ENCODE measurements at places on chromosomes 16 and 17.
A peak's percentile ranks its signal among the peaks of the same experiment; 100 is the strongest.

DNA sequence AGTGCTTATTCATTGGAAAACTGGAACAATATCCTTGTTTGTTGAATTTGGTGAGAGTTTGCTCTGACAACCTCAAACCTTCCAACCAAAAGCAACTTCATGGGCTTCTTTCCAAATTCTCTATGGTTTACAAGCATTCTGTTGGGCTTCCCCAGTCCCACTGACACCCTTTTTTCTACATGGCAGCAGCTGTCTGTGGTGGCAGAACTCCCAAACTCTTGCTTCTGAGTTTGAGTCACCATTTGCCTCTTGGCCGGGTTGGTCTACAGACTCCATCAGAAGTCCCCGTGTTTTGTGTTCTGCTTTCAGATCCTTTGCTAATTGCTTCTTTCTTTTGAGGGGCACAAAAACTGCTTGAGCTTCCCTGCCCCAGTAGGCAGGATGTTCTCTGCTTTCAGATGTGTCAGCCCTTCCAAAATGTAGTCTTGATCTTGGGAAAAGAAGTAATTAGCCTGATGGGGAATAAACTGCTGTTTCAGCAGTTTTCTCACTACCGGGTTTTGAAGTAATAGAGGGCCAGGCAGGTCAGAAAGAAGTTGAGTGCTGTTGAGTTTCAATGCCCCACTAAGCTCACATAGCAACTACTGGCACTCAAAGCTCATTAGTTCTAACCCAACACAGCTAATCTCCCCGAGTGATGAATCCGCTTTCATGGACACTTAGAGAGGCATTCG, 80.7 kb downstream of the HS3ST3A1 start:
- no peak for DNase-seq

DNA sequence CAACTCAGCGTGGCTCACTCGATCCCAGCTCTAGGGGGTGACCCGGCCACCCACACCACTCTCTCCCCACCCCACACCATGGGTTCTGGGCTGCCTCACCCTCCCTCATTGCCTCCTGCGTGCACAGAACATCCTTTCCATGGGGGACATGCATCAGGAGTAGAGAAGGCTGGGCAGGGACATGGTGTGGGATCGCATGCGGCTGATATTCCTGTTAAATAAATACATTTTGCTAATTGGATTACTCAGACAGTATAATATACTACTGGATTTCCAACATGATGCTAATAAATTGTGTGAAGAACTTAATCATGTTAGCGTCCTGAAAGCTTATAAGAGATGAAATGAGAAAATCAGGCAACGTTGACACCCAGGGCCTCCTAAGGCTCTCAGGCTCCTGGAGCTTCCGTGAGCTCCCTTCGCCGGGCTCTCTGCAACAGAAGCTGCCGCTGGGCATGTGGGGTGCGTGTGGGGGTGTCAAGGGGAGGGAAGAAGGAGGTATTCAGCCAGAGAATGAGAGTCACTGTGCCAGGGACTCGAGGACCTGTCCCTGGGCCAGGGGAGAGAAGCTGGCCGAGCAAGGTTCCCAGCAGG, 173.1 kb upstream of the TNRC6C start:
- DNase-seq = no peak

DNA sequence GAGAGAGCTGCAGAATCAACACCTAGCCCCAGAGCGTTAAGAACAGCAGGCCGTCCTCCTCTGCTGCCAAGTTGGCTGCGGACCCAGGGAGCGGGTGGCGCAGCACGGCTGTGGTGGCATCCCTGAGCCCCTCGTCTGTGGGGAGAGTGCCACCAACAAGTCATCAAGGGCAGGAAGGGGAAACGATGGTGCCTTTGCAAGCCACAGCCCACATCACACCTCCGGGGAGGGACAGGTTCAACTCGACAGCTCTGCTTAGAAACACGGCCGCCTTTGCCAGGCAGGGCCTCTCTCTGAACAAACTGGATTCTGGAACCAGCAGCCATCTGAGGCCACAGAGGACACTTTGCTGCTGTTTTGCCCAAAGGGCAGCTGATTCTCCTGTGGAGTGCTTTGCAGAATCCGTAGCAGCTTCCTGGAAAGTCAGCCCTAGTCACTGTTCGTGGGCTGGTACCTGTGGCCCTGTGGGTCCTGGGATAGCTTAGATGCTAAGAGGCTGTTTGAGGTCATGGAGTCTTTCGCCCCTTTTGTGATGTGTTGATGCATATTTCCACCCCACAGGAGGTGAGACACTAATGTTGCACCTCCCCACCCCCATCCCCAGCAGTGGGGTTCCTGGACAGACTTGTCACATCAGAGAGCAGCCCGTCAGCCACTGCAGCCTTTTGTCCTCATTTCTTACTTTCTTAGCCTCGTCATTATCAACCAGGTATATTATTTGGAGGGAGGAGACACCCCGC, 270.6 kb downstream of the CPPED1 start:
- DNase-seq = no peak

DNA sequence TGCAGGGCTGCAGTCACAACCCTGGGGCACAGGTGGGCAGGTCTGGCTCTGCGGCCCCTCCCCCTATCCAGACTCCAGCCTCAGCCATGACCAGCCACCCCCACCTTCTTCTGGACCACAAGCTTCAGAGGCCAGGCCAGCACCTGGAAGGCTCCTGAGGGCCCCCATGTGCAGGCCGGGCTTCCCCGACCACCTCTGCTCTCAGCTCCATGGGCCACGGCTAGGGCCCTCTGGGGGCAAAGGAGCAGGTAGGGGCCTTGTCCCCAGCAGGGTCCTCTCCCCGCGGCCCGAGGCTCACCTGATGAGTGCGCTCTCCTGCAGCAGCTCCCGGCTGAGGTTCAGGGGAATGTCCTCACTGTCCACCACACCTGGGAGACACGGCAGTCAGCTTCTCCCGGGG, 16.9 kb downstream of the DNASE1 start:
- peak; percentile 71 for DNase-seq

GRCh38 chr17:6749519-6749918, 6.3 kb upstream of the XAF1 start:
- DNase-seq = no peak

- DNase-seq = no peak
Observed at GRCh38 chr16:30065943-30066760, 592 bp downstream of the ALDOA start.

DNA sequence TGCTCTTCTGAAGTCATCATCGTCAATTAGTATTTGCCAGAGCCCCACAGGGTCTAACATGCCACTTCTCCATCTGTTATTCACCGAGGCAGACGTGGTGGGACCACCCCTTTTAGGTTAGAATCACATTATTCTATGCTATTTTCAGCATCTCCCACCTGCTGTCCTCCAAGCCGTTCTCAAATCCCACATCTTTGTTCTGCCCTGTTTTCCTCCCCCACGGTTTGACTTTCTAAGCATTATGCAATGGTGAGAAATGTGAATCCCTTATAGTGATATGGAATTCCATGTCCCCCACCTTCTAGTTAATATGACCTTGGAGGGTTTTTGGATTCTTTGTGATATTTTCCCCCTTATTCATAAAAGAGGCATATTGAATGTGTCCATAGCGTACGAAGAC, 634.1 kb upstream of the RBFOX1 start:
- no peak for DNase-seq

- DNase-seq = no peak
Observed at GRCh38 chr17:13154398-13154797, 136.6 kb upstream of the ELAC2 start.

GRCh38 chr17:49595328-49595727, 19.7 kb downstream of the NXPH3 start:
- DNase-seq = no peak

GRCh38 chr17:47276444-47276843, 22.8 kb downstream of the ITGB3 start:
- DNase-seq = no peak

DNA sequence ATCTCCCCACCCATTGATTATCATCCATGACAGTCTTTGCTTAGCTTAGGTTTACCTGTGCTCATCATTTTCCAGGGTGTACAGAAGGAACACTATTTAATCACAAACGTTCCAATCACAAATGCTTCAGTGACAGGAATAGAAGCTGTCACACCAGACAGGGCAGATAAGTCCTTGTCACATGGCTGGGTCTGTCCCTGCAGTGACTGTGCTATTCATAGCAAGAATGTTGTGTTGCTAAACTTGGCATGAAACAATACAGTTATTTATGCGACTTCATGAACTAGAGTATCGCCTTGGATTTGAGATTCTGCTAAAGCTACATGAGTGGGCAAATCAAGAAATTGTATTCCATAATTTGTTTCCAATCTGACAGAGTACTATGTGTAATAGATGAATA, 108.4 kb downstream of the CDH13 start:
- no peak for DNase-seq

DNA sequence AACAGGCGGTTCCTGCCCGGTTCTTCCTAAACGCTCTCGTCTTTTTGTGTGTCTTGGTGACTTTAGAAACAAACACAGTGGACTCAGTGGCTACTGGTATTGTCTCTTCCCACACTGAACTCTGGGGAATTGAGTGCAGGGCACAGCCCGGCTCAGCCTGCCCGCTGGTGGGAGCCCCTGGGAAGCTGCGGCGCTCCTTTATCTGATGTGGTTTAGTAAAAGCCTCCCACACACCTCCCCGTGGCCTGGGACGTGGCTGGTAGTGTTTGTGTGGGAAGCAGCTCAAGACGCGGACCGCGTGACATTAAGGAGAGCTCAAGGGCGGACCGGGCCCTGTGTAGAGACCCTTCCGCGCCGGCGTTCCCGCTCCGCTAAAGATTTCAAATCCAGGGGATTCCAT, 55.4 kb upstream of the PVALEF start:
- no peak for DNase-seq

DNA sequence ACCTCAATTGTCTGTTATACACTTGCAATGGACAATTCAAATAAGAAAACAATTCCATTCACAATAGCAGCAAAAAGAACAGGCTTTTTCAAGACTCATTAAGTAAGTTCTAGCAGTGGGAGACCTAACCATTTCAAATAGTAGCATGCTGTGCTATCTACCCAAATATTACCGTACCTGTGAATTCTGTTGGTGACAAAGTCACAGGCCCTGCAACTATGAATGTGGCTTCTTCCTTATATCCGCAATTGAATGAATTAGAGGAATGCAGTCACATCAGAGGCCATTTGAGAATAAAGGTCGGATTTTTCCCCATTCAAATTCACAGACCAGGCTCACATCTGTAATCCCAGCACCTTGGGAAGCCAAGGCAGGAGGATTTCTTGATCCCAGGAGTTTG, 800 bp upstream of the NME4 start:
- DNase-seq = no peak

- DNase-seq = no peak
Observed at GRCh38 chr17:75265614-75266315, 4.1 kb downstream of the MRPS7 start.

- no peak for DNase-seq
Observed at GRCh38 chr17:72244956-72245355, 124.1 kb downstream of the SOX9 start.

DNA sequence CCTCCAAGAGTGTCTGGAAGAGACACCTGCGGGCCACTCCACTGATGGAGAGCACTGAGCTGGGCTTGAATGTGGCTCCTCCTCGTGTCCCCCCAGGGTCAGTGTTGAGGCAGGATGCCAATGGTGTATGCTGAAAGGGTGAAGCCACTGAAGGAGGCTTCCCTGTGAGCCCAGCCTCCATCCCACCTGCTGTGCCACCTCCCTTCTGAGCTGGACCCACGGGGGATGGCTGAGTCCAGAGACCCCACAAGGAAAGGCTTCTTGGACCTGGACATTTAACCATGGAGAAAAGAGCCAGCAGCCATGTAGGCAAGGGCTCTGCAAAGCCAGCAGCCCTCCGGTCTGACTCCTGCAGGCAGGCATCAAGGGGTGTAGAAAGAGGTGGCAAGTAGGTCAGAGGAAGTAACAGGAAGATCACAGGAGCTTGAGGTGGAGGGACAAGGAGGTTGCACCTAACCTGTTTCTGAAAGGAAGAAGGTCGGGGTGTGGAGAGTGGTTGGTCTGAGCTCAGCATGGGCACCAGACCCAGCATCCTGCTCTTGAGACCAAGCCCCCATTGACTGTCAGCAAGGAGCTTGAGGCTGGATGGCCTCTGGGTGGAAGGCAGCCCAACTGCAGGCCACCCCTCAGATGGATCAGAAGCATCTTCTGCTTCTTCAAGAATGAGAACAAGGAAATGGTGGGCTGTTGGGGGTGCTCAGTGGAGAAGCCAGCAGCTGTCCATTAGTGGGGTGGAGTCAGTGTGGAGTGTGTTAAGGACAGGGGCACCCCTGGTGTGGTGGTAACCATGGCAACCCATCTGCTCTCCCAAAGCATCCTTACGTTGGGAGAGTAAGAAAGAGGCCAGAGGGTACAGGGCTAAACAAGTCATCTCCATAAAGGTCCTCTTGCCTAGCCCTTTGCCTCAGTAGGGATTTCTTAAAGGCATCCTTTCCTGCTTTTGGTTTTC, 80.7 kb downstream of the PLD6 start:
- DNase-seq = no peak

DNA sequence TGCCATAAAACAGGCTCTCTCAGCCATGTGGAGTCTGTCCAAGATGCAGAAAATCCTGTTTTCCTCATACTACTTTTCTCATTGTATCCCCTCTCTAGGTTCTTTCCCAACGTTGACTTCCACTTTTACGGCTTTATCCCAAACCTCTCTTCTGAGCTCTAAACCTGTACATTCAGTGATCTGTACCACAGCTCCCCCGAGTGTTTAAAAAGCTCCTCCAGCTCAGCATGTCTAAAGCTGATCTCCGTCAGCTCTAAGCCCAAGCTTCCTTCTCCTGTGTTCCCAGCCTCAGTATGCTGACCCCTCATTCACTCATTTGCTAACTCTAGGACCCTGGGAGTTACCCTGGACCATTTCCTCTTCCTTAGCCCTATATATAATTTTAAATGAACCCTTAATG, 144.6 kb downstream of the DNAH9 start:
- no peak for DNase-seq

GRCh38 chr16:27310576-27311447, 3.0 kb upstream of the IL4R start:
- DNase-seq = no peak

GRCh38 chr17:42050393-42051012, at the start of gene C17orf113:
Gene C17orf113 (minus strand): TSS chr17:42050601. CDS start chr17:42043376, 7,225 bp downstream.
- DNase-seq = peak; percentile 75

DNA sequence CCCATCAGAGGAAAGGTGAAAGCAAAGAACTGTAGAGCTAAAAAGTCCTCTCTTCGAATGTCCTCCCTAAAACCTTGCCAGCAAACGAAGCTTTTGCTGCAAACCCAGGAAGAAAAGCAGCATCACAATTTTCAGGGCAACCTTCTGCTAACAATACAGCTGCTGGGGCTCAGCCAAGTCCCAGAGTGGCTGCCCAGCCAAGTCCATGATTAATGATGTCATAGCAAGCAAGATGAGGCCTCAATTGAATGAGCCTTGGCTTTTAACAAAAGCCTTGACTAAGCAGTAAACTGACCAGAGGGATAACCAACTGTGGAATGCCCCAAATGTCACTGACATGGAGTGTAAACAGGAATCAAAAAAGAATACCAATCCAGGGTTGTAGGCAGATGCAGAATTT, 342.7 kb downstream of the PMP22 start:
- DNase-seq = peak; percentile 68

Data from pancreas (tissue), 10 donors.